ENCODE measurements at places on chromosomes 1 and 21. TPM values are rescaled to one million over a fixed set of nuclear protein-coding genes. Genes with fewer than 3 reads are reported as not detected.

Gene G0S2
- polyA plus RNA-seq = 94.9 TPM

Gene CHRNB2
- polyA plus RNA-seq = 0.33 TPM

Gene CD160
- 0.25 TPM for polyA plus RNA-seq

Gene KMO
- 0.35 TPM for polyA plus RNA-seq

Gene PGLYRP4
- 0.10 TPM for polyA plus RNA-seq

Gene PGLYRP3
- polyA plus RNA-seq = not detected

Gene TEX38
- not detected for polyA plus RNA-seq

Gene TFF3
- polyA plus RNA-seq = 9.9 TPM

Gene DYNLT5
- 1.3 TPM for polyA plus RNA-seq

Gene TDRD5
- polyA plus RNA-seq = 0.13 TPM

Gene TCP10L
- polyA plus RNA-seq = 0.76 TPM

Gene CNIH4
- polyA plus RNA-seq = 59.1 TPM

Gene ASPM
- 0.11 TPM for polyA plus RNA-seq

Gene TMPRSS3
- not detected for polyA plus RNA-seq

Gene MASP2
- polyA plus RNA-seq = not detected

Gene KCND3
- polyA plus RNA-seq = 10.0 TPM

Gene SPATA21
- 0.29 TPM for polyA plus RNA-seq

Gene KRTAP27-1
- polyA plus RNA-seq = not detected

Gene ZBTB17
- 30.4 TPM for polyA plus RNA-seq

Gene LCE6A
- polyA plus RNA-seq = not detected

Gene IGSF9
- polyA plus RNA-seq = 1.6 TPM

DNA sequence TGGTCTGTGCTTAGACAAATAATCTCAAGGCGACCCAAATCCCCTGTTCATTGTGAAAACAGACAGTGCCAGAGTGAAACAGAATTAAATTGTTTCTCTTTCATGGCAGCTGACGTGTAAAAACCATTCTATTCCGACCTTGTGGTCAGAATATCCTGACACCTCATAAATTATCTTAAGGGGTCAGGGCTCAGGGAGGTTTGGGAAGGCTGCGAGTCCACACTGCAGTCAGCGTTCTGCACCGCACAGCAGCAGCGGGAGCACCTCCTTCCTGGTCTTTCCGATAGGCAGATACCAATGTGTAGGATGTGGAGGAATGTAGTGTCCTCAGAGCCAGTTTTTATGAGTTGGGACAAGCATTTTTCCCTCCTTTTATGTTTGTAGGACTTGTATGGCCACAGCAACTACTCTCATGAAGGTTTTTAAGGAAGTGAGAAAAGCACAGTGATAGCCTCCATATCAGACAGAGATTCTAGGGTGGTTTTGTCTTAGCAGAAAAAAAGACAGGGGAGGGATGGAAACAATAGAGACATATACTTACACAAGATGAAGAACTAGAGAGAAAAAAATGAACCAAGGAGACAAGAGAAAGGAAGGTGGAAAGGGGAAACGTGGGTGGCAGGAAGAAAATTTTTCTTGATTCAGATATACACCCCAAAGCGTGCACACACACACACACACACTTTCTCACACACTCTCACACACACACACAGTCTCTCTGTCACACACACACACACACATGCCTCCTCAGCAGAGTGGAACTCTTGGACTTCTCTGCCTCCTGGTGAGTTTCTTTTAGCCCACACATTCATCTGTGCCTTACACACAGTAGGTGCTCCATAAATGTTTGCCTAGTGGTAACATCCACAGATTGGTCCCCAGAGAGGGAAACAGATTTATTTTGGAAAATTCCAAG lies 68.6 kb downstream of the NTMT2 start:
- no peak for DNase-seq

DNA sequence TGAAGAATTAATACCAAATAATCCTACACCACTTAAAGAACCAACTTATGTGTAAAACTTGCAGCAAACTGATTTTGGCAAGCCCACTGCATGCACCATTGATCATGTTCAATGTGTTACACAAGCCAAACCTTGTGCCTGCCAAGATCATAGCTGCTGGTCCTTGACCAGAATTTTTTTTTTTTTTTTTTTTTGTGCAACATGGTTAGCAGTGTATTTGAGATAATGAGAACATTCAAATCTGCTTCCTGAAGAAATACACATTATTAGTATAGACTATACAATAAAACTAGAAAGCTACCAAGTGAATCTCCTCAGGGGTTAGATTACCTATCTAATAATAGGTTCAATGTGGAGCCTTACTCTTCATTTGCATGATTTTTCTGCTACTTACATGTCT lies 421.0 kb downstream of the MRPL39 start:
- no peak for DNase-seq

- no peak for DNase-seq
Measured at GRCh38 chr1:59455206-59455605, 158.3 kb downstream of the FGGY start.

DNA sequence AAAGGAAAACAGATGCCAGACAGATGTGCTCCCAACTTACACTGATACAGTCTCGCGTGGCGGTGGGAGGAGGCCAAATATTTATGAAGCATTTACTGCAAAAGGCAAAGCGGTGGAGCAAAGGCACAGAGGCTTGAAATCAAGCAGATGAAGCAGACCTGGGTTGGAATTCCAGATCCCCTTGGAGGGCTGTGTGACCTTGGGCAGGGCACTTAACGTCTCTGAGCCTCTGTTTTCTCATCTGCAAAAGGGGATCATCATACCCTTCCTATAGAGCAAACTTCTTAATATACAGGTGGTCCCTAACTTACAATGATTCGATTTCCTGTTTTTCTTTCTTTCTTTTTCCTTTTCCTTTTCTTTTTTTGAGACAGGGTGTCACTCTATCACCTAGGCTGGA lies 54.1 kb downstream of the IGSF21 start:
- peak; percentile 23 for DNase-seq

DNA sequence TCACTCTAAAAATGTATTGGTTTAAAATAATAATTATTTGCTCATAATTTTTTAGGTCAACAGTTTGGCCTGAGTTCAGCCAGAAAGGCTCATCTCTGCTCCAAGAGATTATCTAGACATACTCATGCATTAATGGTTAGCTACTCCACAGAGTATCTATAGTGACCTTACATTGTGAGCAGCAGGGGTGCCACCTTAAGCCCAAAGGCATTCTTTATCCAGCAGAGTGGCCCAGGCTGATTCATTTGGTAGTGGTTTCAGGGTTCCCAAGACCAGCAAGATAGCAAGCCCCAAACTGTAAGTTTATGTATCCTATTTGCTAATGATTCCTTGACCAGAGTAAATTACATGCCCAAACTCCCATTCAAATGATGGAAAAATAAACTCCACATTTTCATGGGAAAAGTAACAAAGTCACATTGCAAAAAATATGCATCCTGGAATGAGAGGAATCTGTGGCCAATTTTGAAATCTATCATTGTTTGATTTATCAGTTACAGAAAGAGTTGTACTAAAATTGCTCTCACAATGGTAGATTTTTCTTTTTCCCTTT lies 182.6 kb upstream of the KCNK2 start:
- DNase-seq = no peak

DNA sequence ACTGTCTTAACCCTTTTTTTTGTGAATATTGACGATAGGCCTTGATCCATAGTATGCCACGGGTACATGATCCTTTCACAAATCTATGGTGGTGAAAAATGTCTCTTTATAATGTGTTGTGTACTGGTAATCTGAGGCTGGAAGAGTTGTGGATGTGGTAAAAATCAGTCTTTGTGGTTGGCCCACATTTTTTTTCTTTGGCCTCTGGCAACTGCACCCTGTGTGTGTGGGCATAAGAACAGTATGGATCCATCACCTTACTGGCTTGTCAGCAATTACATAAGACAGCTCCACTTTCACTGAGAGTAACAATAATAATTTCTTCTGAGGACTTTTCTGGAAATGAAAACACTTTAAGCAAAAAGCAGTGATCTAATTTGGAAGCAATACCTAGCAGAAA lies 101.6 kb downstream of the GABPA start:
- no peak for DNase-seq

GRCh38 chr1:168689726-168690602 lies 39.0 kb downstream of the DPT start:
- no peak for DNase-seq

- no peak for DNase-seq
Measured at GRCh38 chr1:247366926-247367645, 35.4 kb upstream of the ZNF496 start.

- DNase-seq = no peak
Measured at GRCh38 chr1:101520302-101520701, 283.5 kb downstream of the S1PR1 start.

DNA sequence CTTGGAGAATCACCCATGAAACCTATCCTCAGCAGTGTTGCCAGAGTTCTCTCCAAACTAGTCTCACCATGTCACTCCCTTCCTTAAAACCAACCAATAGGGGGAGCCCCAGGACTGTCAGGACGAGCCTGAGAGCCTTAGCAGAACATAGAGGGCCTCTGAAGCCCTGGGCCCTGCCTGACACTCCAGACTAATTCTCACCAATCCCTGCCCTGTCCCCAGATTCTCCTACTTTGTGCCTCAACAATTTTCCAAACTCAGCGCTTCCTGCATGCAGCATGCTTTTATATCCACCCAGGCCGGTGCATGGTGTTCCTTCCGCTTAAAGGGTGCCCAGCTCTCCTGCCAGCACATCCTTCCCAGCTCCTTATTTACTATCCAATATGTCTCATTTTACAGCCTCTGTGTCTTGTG lies 42.7 kb downstream of the HSD3B1 start:
- no peak for DNase-seq

GRCh38 chr21:45516071-45516670 lies 26.1 kb downstream of the SLC19A1 start:
- no peak for DNase-seq

- DNase-seq = no peak
Measured at GRCh38 chr1:20279509-20279908, 11.2 kb upstream of the VWA5B1 start.

DNA sequence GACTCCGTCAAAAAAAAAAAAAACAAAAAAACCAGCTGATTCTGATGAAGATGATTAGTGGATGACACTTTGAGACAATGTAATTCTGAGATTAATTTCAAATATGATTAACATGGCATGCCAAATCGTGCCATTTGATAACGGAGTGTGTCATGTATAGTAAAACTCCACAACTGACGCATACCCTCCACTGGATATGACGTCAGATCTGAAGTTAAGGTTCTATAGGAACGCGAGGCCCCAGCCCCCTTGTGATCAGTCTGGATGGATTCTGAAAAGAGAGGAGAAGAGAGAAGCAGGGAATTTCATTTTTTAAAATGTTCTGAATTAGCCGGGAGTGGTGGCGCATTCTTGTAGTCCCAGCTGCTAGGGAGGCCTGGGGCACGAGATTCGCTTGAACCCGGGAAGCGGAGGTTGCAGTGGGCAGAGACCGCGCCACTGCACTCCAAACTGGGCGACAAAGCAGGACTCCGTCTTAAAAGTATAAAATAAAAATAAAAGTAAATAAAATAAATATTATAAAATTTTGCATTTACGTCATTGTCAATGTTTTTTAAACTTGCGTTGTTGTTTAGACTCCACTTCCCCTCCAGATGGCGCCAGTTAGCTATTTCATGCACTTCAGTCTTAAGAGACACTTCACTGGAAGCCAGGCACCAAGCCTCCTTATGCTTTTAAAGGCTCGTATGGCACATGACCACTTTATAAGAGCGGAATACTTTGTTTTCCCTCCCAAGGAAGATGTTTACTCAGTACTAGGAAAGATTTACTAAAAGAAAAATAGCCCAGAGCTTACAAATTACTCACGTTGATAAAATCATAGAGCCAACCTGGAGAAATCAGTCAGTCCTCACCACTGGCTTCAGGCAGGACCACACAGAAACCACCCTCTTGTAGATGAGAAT lies 65.5 kb downstream of the UBE2U start:
- peak; percentile 87 for DNase-seq

DNA sequence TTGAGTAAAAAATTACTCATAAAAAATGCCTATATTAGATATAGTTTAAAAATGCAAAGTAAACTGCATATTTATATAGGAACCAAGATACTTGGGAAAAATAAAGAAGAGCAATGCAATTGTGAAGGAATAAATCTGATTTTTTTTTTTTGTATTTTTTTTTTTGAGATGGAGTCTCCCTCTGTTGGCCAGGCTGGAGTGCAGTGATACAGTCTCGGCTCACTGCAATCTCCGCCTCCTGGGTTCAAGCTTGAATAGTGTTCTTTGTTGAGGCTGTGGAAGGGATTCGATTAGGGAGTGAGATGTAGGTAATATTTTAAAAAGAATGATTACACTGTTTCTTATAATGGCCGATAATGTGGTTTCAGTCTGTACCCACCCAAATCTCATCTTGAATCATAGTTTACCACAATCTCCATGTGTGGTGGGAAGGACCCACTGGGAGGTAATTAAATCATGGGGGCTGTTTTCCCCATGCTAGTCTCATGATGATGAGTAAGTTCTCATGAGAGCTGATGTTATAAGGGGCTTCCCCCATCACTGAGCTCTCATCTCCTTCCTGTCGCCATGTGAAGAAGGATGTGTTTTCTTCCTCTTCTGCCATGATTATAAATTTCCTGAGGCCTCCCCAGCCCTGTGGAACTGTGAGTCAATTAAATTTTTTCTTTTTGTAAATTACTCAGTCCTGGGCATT lies 1765.9 kb downstream of the PLA2G4A start:
- DNase-seq = no peak

DNA sequence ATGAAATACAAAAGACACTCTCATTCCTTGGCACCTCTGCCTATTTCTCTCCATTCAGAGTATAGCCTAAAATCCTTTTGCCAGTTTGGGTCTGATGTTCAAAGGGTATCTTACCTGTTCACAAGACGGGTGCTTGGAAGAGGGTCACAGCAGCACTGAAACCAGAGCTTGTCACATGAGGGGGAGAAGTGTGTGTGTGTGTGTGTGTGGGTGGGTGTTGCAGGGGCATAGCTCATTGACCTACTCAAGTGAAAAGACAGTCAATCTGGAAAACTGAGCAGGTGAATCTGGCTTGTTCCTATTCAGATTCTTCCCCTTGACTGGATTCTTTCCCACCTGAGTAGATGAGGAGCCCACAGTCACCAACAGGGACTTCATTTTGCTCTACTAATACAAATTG lies 63.9 kb downstream of the KCTD3 start:
- DNase-seq = no peak

GRCh38 chr1:209854196-209854595 lies 26.4 kb downstream of the UTP25 start:
- DNase-seq = no peak

- no peak for DNase-seq
Measured at GRCh38 chr1:151137789-151138188, 8.6 kb downstream of the SEMA6C start.

DNA sequence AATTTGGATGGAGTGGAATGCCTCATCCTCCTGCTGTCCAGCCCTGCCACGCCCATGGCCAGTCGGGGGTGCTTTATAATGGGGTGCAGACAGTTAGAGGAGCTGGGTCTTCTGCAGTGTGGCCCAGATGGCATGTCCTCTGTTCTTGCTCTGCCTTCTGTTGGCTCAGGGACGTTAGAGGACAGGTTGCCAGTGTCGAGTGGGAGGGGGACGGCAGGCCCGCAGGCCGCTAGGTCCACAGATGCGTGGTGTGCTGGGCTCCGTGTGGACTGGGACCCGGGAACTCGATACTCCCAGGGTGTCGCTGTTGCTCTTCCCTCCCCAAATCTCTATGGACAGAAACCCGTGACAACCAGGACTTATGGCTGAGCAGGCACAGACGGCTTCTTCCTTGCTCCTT lies 33.3 kb downstream of the SIM2 start:
- DNase-seq = no peak

GRCh38 chr1:9843576-9843945 lies 19.8 kb upstream of the CLSTN1 start:
- DNase-seq = no peak

GRCh38 chr1:22142315-22143064 lies 407 bp downstream of the WNT4 start:
- DNase-seq = no peak

GRCh38 chr1:24966121-24966723 lies 36.1 kb upstream of the RUNX3 start:
- DNase-seq = no peak

- DNase-seq = no peak
Measured at GRCh38 chr21:16425376-16425775, 695.6 kb downstream of the USP25 start.

Data from urinary bladder (tissue), 4 donors.